Glutamatergic neuron (in vitro differentiated cells): ENCODE measurements at places on chromosomes 7 and 10. TPM values are rescaled to one million over a fixed set of nuclear protein-coding genes. Genes with fewer than 3 reads are reported as not detected.

- no peak for DNase-seq
These were observed 36.5 kb downstream of the IL15RA start for GRCh38 chr10:5940807-5941218.

DNA sequence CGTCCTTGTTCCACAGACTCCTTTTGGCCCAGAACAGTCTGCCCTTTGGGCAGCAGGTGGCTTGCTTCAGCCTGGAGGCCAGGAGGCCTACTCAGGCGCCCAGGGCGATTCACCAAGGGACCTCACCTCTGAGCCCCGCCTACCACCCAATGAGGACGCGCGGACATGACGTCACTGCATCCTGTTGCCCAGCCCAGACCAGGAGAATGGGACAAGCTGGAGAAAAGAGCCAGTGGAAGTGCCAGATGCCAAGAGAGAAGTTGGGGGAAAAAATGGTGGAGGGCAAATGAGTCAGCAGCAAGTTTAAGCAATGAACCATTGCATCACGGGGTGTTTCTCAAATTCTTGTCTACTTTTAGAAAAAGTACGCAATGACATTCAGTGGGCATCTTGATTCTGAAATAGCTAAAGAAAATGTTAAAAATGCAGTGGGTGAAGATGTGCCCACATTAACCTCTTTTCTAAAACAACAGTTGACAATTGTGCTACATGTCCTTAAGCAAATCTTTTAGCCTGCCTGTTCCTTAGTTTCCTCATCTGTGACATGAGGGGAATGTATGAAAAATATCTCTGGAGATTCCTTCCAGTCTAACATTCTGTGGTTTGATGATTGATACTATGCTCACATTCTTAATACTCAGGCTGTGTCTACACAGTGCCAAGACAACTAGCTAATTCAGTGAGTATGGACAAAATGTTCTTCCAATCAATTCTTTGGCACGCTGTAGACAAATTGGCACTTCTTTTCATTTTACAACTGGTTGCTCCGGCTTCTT, 23.9 kb upstream of the LEP start:
- no peak for DNase-seq

- no peak for DNase-seq
These were observed 8.5 kb downstream of the CRCP start for GRCh38 chr7:66123175-66123528.

DNA sequence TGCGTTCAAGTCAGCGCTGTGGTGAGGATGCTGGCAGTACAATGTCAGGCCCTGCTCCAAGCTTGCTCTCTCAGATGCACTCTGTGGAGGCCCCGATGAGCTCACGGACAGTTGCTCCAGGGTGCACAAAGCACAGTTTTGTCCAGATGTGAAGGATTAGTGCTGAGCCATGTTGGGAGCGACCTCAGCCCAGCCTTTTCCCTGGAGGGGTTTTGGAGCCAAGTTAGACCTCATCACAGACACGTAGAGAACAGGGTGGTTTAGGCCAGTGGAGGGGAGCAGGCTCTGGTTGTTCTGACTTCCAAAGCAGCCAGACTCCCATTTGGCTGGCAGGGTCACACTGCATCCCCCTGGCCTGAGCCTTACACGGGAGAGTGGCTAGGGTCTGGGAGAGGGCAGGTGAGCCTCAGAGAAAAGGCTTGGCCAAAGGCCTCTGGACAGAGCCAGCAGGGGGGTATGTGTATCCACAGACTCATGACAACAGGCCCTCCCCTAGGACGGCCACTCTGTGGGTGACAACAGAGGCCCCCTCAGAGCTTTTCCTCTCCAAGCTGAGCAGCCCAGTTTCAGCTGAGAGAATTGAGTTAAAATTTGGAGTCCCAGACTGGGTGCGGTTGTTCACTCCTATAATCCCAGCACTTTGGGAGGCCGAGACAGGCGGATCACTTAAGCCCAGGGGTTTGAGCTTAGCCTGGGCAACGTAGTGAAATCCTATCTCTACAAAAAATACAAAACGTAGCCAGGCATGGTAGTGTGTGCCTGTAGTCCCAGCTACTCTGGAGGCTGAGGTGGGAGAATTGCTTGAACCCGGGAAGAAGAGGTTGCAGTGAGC, 4.7 kb downstream of the PLAC9 start:
- DNase-seq: no peak

The SPDYE5 gene
- total RNA-seq: not detected

DNA sequence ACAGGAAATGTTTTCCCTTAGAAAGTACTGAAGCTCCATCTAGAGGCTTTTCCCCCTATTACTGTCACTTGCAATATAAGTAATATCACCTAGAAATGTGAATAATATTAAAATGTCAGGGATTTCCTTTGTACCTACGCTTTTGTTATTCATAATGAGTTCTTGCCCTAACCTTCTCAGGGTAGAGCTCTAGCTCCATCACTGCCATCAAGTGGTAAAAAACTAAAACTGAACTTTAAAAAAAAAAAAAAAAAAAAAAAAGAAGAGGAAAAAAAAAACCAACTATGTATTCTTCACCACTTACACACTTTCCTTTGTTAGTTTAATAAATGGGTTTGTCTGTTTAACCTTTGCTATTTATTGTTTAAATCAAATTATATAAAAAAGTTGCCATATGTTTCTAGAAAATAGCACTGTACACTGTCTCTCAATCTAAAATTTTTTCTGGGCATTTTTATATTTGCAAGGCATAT, 49.9 kb downstream of the DNAJC1 start:
- DNase-seq: no peak

DNA sequence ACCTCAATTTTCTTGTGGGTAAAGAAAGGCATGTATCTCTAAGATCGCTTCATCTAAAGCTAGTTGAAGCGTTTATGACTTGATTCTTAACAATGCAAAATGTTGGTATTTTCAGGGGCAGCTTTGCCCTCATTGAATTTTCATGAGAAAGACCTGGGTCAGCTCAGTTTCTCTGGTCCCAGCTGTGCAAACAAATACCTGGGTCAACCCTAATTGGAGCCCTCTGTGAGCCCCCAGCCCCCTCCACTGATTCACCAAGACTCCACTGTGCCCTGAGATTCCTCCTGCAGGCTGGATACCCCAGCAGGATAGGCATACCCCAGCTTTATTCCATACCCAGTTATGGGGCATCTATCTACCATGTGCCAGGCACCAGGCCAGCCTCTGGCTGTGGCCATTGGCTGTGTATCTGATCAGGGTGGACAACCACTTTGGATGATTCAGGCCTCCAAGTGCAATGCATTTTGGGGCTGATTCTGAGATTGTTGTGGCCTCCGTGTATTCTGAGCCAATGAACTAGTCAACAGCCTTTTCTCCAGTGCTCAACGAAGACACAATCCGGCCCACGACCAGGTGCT, 201.9 kb downstream of the MYOF start:
- no peak for DNase-seq

DNA sequence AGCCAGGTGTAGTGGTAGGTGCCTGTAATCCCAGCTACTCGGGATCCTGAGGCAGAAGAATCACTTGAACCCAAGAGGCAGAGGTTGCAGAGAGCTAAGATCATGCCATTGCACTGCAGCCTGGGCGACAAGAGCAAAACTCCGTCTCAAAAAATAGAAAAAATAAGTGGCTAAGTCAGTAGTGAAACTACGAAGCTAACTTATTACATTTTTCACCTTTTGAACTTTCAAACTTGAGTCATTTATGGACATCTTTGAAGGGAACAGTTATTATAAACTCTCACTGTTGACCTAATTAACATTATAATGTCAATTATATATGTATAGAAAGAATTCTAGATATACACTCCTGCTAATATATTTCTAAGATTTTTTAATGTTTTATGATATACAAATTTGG, 541.5 kb upstream of the C7orf33 start:
- DNase-seq: no peak

The ADIRF gene
- not detected for total RNA-seq

- peak; percentile 82 for DNase-seq
These were observed 4.7 kb downstream of the ZNF775 start for GRCh38 chr7:150383710-150384397.

GRCh38 chr10:13732465-13732881, 145.7 kb downstream of the PRPF18 start:
- DNase-seq: no peak

GRCh38 chr7:77982926-77983550, 184.5 kb downstream of the PHTF2 start:
- no peak for DNase-seq

The LIPF gene
- not detected for total RNA-seq
